ENCODE measurements at places on chromosomes 3 and 15. TPM values are rescaled to one million over a fixed set of nuclear protein-coding genes. Genes with fewer than 3 reads are reported as not detected.
A peak's percentile ranks its signal among the peaks of the same experiment; 100 is the strongest.

SLC38A3 gene
- total RNA-seq: not detected

CASR gene
- not detected for total RNA-seq

CAV3 gene
- not detected for total RNA-seq

LEO1 gene
- 32.1 TPM for total RNA-seq

CPLX3 gene
- 0.26 TPM for total RNA-seq

GADL1 gene
- total RNA-seq: 0.13 TPM

INAFM2 gene
- 23.9 TPM for total RNA-seq

DNA sequence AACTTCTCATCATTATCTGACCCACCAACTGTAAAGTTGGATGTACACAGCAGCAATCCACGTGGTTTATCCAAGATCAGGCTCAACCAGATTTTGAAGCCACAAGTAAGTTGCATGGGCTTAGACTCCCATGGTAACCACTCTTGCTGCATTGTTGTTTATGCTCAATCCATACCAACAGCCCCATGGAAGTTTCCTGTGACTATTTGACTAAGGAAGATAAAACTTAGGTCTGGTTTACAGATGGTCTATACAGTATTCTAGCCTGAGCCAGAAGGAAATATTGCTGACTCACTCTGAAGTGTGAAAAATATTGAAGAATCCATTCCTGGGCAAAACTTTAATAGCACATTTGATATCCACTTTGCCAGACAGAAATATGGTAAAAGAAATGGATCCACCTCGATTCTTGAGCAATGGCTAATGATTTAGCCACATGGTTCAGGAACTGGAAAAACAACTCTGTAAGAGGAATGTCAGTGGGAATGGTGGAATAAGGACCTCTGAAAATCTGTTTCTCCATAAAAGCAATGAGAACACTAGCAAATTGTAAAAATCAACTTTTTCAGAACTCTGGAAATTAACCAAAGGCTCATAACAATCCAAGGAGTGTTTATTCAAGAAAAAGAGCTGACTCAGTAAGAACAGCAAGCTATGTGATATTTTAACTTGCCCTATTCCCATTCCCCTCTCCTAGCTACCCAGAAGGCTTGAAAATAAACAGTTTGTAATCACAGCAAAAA lies 162.9 kb upstream of the STT3B start:
- DNase-seq: peak; percentile 34

- no peak for DNase-seq
Measured at GRCh38 chr15:88126695-88127431, 129.7 kb downstream of the NTRK3 start.

DNA sequence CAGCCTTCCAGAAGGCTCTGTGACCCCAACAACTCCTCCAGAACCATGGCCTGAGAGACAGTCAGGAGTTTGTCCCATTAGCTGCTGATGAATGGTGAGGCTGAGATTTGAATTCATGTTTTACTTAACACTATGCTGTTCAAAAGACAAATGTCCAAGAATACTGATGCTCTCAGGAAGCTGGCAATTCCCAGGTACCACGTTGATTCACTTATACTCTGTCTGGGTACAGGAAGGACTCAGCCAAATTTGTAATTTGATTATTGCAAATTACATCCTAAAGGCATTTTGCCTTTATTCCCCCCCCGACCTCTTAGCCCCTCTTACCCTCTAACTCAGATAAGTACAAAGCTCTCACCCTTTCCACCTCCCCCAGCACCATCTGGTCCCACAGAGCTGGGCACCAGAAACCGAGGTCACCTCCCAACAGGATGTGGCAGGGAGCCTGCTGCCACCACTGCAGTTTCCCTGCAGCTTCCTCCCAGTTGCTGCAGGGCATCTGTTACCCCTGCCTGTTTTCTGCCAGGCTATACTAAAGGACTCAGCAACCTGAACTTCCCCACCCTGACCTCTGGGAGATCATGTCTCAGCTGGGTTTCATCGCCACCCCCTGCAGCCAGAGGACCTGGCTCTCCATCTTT lies 33.6 kb downstream of the EAF1 start:
- DNase-seq: peak; percentile 19

DNA sequence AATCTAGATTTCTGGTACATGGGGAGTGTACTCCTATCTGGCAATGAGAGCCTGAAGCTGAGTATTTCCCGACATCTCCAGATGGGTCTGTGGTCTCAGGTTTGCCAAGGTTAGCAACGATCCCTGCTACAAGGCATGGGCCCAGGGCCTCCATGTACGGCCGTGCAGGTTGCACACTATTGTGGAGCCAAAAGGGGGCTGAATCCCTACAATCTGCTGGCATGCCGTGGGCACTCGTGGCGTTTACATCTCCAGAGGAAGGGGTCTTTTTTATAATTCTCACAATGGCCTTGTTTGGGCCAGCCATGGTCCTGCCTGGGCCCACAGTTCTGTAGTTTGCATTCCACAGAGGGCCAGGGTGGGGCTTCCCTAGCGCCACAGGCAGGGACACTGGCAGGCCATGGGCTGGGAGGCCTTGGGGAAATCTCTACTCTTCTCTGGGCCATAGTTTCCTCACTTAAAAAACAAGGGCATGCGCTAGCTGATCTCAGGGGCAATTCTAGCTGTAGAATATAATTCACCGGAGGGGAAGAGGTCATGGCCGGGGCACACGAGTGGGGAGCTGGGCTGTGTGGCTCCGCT lies 68.9 kb upstream of the TLE3 start:
- no peak for DNase-seq

GRCh38 chr3:186959029-186959624 lies 28.8 kb downstream of the ST6GAL1 start:
- DNase-seq: no peak

- DNase-seq: no peak
Measured at GRCh38 chr15:98455904-98456303, 192.4 kb upstream of the IGF1R start.

DNA sequence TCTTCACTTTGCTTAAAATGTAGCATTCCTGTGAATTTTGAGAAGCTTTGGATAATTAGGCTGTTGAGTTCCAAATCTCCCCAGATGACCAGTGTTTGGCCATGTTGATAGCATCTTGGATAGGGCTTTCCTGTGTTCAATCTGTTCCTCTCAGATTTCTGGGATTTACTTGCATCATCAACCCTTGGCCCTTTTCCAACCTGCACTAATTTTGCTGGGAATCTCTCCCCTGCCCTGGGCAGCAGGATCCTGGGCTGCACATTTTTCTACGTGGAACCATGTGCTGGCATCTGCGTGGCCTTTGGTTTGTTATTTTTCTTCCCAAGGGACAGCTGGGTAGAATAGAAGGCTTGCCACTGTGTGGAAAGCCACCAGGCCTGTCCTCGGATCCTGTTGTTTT lies 75.4 kb upstream of the PLXNA1 start:
- no peak for DNase-seq

GRCh38 chr3:186483611-186484340 lies 60.4 kb downstream of the CRYGS start:
- no peak for DNase-seq

GRCh38 chr3:36591959-36592358 lies 172.4 kb downstream of the DCLK3 start:
- DNase-seq: peak; percentile 12

DNA sequence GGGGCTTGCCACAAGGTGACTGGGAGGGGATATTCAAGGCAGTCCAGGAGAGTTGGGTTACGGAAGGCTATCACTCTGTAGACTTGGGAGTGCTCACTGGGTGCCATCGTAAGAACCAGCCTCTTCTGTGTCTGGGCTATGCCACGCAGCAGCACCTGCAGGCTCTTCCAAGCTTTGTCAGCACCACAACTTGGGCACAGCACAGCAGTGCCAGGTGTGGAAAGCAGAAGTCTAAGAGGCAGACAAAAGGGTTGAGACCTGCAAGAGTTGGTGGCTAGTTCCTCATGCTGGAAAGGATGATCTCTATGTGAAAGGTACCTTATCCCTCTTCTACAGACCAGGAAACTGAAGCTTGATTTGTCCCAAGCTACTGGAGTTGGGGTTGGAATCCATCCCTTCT lies 15.8 kb downstream of the CX3CR1 start:
- DNase-seq: no peak

GRCh38 chr3:171789759-171790505 lies 20.4 kb downstream of the PLD1 start:
- no peak for DNase-seq

DNA sequence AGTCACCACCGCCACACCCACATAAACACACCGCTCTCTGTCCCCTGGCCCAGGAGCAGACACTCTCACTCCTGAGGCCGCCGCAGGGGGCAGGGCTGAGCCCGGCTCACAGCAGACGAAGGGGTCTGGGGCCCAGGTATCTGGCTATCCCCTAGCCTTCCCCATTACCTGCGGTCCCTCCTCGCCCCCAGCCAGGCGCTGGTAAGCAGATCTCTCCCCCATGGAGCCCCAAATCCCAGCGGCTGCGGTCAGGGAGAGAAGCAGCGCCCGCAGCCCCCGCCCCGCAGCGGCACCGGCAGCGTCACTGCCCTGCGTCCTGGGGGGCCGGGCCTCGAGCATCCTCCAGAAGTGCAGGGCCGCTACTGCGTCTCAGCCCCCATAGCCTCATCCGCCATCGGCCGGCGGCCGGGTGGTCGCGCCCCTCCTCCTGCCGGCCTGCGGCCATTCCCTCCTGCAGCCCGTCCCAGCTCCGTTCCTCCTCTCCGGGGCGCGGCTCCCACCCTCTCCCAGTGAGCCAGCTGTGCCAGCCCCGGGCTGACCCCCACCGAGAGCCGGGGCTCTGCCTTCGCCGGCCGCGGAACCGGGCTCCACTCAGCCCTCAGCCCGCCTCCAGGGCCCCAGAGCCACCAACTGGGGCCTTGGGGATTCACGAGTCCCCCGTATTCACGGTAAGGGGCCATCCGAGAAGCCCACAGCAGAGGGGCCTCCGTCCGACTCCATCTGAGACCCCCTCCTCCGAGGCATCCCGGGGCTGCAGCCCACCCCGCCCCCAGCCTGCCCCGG lies 13.1 kb downstream of the TNK2 start:
- peak; percentile 74 for DNase-seq

GRCh38 chr3:167575000-167575600 lies 78.6 kb downstream of the WDR49 start:
- no peak for DNase-seq

DNA sequence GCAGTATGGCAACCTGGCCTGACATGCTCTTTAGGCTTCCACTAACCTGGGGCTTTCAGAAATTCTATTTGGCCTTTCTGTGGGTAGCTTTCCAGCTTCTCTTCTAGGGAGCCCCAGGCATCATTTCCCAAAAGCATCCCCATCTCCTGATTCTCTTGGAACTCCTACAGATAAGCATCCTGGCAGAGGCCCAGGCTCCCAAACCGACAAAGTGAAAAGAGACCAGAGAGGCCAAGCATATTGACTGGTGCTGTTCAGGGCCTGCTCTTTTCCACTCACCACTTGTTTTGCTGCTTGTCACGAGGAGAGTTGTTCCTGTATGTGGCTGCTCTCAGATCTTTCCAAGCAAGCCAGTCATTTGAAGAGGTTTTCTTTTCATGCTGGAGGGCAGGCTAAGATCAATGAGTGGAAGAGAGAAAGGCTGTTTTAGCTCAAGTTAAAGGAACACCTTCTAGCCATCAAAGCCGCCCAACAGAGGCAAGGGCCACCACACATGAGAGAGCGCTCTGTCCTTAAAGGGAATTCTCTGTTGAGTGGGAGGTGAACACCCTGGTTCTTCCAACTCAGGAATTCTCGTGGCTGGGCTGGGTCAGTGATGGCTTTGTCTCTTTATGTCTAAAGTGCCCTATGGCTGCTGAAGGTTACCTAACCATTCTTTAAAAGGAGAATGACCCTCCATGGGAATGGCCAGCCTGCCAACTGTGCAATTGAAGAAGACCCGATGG lies 31.1 kb upstream of the NR2E3 start:
- DNase-seq: no peak

DNA sequence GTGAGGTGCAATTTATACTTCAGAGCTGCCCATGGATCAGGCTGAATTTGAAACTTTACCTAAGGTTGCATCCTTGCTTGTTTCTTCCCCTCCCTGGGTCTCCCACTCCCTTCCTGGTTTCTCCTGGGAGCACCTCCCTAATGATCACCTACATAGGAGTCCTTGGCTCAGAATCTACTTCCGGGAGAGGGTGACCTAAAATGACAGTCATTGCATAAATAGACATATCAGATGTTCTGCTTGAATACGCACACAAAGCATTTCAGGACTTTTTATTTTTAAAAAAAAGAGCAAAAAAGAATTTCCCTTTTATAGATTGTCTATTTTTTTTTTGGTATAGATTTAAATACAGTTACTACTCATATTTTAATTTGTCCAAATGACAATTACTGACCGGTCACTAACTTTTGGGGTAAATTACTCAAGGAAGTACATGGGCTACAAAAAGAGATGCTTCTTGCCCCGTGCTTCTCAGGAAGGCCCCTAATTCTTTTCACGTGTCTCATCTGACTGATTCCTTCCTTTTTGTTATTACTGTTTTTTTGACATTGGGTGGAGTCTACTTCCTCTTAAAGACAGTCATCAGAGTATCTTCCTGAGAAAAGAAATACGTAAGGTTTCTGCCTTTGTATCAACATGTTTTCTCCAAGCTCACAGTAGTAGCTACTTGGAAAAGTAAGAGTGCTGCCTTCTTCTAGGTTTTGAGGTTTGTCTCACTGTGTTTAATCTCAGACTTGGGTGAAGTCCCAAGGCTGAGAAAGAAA lies 4.9 kb upstream of the MYZAP start:
- DNase-seq: peak; percentile 77

Measured in HT1080 (cell line).